ENCODE measurements at places on chromosomes 2 and 18.
A peak's percentile ranks its signal among the peaks of the same experiment; 100 is the strongest.

DNA sequence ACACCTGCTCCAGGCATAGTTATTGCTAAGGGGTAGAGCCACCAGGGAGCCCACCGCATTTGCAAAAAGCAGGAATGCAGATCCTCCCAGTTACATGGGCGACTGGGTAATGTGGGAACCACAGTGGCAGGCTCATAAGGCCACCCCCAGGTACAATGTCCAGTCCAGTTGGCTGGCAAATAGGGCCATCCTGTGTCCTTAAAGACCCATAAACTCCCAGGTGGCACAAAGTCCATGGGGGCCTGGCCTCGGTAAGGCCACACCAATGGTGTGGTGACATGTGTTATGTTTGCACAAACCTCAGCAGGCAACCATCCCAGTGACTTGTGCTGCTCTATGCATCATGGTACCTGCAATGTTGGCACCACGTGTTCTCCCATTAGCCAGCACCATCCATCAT is 283.6 kb upstream of the GYPC start:
- H3K36me3 ChIP-seq, result no peaks in the 10 kb centered on the region
- H3K4me1 ChIP-seq, result no peaks in the 10 kb centered on the region
- H3K27me3 ChIP-seq, result no peaks in the 10 kb centered on the region
- no peak overlapping the region for H3K4me3 ChIP-seq
- no peak for DNase-seq

GRCh38 chr2:201880579-201880978 is 74.2 kb downstream of the CDK15 start:
- H3K36me3 ChIP-seq, result no peaks in the 10 kb centered on the region
- no peak overlapping the region for H3K27ac ChIP-seq
- DNase-seq, result no peak
- H3K4me3 ChIP-seq, result no peak overlapping the region
- peaks cover 23% of the 10 kb centered on the region for H3K4me1 ChIP-seq
- H3K27me3 ChIP-seq, result peaks cover 66% of the 10 kb centered on the region

GRCh38 chr18:75201282-75202270 is 7.4 kb downstream of the PTGR3 start:
- no peak overlapping the region for H3K4me3 ChIP-seq
- H3K27ac ChIP-seq, result no peak overlapping the region
- peaks cover 41% of the 10 kb centered on the region for H3K36me3 ChIP-seq
- no peak for DNase-seq
- peaks cover 12% of the 10 kb centered on the region for H3K4me1 ChIP-seq
- H3K27me3 ChIP-seq, result no peaks in the 10 kb centered on the region

DNA sequence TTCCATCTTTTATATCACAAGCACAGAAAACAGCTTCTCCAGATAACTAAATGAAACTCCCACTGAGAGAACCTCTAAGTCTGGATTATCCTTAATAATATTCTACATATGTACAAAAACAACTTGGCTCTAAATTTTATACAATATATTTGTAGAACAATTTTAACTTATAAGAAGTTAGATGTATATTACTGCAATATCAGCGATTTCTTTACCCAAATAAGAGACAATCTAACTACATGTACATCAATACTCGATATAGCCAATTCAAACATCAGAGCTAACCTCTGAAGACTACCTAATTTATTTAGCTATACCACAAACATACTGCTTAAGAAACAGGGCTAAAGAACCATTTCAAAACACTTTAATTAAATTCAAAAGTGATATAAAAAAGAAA is 148.6 kb downstream of the ROCK1 start:
- no peaks in the 10 kb centered on the region for H3K27me3 ChIP-seq
- no peak overlapping the region for H3K27ac ChIP-seq
- H3K4me3 ChIP-seq, result no peak overlapping the region
- H3K36me3 ChIP-seq, result peaks cover 58% of the 10 kb centered on the region

- H3K27ac ChIP-seq, result no peak overlapping the region
- peaks cover 11% of the 10 kb centered on the region for H3K4me1 ChIP-seq
- H3K27me3 ChIP-seq, result peaks cover 30% of the 10 kb centered on the region
- H3K4me3 ChIP-seq, result no peak overlapping the region
- no peaks in the 10 kb centered on the region for H3K36me3 ChIP-seq
- DNase-seq, result no peak
Measured at GRCh38 chr2:26558271-26559043, 80.5 kb upstream of the OTOF start.

GRCh38 chr2:191885098-191885497 is 38.2 kb upstream of the CAVIN2 start:
- no peaks in the 10 kb centered on the region for H3K36me3 ChIP-seq
- H3K4me3 ChIP-seq, result no peak overlapping the region
- H3K27me3 ChIP-seq, result no peaks in the 10 kb centered on the region
- DNase-seq, result no peak
- H3K27ac ChIP-seq, result no peak overlapping the region

DNA sequence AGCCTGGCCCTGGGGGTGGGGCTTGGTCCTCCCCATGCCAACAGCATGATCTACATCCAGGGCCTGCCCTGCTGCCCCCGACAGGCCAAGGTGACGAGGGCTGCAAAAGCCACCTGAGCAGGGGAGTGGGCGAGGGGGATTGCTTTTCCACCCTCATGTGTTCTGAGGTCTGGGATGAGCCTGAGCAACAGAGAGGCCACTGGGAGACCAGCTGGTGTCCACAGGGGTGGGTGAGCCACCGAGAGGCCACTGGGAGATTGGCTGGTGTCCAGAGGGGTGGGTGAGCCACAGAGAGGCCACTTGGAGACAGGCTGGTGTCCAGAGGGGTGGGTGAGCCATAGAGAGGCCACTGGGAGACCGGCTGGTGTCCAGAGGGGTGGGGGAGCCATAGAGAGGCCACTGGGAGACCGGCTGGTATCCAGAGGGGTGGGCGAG is 147.4 kb upstream of the GPC1 start:
- no peak overlapping the region for H3K4me3 ChIP-seq
- peaks cover 8% of the 10 kb centered on the region for H3K27me3 ChIP-seq
- H3K36me3 ChIP-seq, result no peaks in the 10 kb centered on the region
- DNase-seq, result peak; percentile 0
- no peaks in the 10 kb centered on the region for H3K4me1 ChIP-seq

- H3K36me3 ChIP-seq, result peaks cover 15% of the 10 kb centered on the region
- no peak overlapping the region for H3K27ac ChIP-seq
- H3K4me1 ChIP-seq, result no peaks in the 10 kb centered on the region
Measured at GRCh38 chr2:201761101-201761500, 19.6 kb downstream of the ALS2 start.

DNA sequence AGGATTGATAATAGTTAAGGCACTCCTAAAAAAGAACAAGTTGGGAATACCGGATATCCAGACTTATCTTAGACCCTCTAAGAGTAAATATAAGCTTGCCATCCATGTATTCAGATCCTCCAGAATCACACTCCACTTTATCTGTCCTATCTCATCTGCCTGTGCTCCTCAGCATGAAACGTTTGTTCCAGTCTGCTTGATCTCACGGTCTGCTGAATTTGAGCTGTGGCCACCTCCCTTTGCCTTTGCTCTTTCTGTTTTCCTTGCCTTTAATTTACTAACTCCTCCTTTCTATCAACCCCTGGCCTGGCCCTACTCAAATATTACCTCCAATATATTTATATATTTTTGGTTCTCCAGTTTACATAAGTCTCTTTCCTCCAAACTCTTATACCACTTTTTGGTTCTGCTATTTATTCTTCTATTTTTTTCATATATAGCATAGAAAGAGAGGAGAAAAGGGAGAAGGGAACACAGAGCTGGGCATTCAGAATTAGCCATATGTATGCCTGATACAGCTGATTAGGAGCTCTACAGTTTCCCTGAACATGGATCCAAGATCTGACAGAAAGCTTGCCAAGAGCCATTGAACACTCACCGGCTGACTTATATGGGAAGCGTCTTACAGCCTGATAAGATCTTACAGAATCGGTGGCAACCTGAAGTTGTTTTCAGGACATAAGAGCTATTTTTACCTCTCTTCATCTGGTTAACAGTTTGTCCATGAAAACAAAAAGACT is 21.8 kb upstream of the DNAJC27 start:
- H3K36me3 ChIP-seq, result no peaks in the 10 kb centered on the region
- H3K27ac ChIP-seq, result no peak overlapping the region
- H3K4me3 ChIP-seq, result no peak overlapping the region
- no peak for DNase-seq

DNA sequence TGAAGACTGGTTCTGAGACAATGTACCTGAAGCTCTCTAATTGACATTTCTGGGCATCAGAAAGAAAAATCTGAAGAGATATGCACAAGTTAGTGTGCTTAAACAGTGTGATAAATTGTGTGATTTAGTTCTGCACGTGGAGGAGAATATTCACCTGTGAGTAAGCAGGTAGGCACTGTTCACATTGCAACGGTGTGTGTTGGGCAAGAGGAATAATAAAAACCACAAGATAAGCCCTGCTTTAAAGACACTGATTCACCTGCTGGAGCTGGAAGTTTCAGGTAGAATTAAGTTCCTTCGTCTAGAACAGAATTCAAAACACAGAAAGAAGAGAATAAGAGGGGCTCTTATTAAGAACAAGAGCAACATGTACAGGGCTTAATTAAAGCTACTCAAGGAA is 864.3 kb upstream of the SOX11 start:
- H3K36me3 ChIP-seq, result no peaks in the 10 kb centered on the region
- H3K4me1 ChIP-seq, result no peaks in the 10 kb centered on the region
- no peak overlapping the region for H3K27ac ChIP-seq
- DNase-seq, result no peak
- no peaks in the 10 kb centered on the region for H3K27me3 ChIP-seq

- H3K36me3 ChIP-seq, result peaks cover 45% of the 10 kb centered on the region
- DNase-seq, result no peak
- no peaks in the 10 kb centered on the region for H3K27me3 ChIP-seq
Measured at GRCh38 chr2:233156001-233156400, 95.5 kb upstream of the ATG16L1 start.

GRCh38 chr2:48787580-48787979 is 32.1 kb upstream of the LHCGR start:
- no peak for DNase-seq
- H3K27ac ChIP-seq, result no peak overlapping the region
- H3K4me1 ChIP-seq, result no peaks in the 10 kb centered on the region
- H3K27me3 ChIP-seq, result no peaks in the 10 kb centered on the region
- no peaks in the 10 kb centered on the region for H3K36me3 ChIP-seq
- no peak overlapping the region for H3K4me3 ChIP-seq

DNA sequence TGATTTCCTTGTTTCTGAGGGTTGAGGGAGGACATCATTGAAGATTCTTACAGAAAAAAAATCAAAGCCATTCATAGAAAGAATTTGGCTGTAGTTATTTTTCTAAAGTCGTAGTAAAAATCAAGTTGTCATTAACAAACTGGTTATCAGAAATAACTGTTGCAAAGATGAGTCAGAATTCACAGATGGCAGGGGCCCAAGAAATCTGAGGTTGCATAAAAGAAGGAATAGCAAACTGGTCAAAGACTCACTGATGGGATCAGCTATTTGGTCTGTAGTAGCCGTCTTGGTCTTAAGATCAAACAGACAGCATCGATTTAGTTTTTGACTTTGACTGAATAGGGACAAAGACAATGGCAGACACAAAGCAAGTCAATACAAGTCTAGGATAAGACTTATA is 334.3 kb downstream of the FIGN start:
- H3K4me3 ChIP-seq, result no peak overlapping the region
- no peaks in the 10 kb centered on the region for H3K36me3 ChIP-seq
- no peak overlapping the region for H3K27ac ChIP-seq
- no peak for DNase-seq
- H3K4me1 ChIP-seq, result no peaks in the 10 kb centered on the region

- H3K4me3 ChIP-seq, result no peak overlapping the region
- no peaks in the 10 kb centered on the region for H3K27me3 ChIP-seq
- H3K36me3 ChIP-seq, result no peaks in the 10 kb centered on the region
- no peak for DNase-seq
Measured at GRCh38 chr2:177204417-177204816, 8.2 kb upstream of the HNRNPA3 start.

GRCh38 chr2:237269138-237269875 is 144.7 kb downstream of the COL6A3 start:
- H3K4me1 ChIP-seq, result no peaks in the 10 kb centered on the region
- no peaks in the 10 kb centered on the region for H3K36me3 ChIP-seq
- peaks cover 14% of the 10 kb centered on the region for H3K27me3 ChIP-seq
- DNase-seq, result no peak
- no peak overlapping the region for H3K4me3 ChIP-seq

DNA sequence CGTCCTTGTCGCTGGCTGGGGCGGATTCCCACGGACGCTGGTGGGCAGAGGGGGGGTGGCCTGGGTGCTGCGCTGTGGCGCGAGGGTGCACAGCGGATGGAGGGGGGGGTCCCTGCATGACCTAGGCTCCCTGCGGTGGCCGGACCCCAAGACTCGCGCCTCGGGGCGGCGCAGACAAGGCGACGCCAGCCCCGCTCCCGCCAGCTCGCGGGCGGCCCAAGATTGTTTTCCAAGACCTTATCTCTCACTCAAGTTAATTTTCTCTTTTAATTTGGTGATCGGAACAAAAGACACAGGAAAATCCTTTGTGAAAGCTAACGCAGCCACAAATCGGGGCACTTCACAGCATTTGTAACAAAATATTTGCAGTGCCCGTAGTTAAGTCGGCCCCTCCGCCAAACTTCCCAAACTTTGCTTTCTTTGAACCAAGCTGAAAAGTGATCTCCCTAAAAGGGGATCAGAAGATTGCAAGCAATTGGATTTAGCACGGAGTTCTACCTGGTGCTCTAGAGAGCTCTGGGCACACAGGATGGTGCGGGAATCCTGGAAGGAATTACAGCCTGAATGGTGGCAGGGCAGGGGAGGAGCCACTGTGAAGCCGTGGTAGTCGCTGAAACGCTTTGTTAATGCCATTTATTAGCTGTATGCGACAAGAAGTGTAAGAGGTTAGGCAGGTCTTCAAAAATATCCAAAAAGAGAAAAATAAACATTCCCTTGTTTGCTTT is 4.8 kb upstream of the ID2 start:
- no peaks in the 10 kb centered on the region for H3K36me3 ChIP-seq
- no peak for DNase-seq
- 0 out of 2 replicates have a peak overlapping the region, but pooled peaks have one; percentile 20 for H3K27ac ChIP-seq
- peaks cover 40% of the 10 kb centered on the region for H3K4me1 ChIP-seq
- no peaks in the 10 kb centered on the region for H3K27me3 ChIP-seq
- H3K4me3 ChIP-seq, result no peak overlapping the region

- DNase-seq, result peak; percentile 60
- peak overlapping the region; percentile 57 for H3K4me3 ChIP-seq
- H3K27ac ChIP-seq, result peak overlapping the region; percentile 17
- no peaks in the 10 kb centered on the region for H3K36me3 ChIP-seq
- H3K4me1 ChIP-seq, result peaks cover 26% of the 10 kb centered on the region
- no peaks in the 10 kb centered on the region for H3K27me3 ChIP-seq
Measured at GRCh38 chr18:48007955-48008701, 77.7 kb upstream of the SMAD2 start.

GRCh38 chr2:79757526-79757925 is 244.7 kb downstream of the CTNNA2 start:
- H3K4me1 ChIP-seq, result no peaks in the 10 kb centered on the region
- H3K4me3 ChIP-seq, result no peak overlapping the region
- H3K27me3 ChIP-seq, result no peaks in the 10 kb centered on the region
- DNase-seq, result no peak
- H3K36me3 ChIP-seq, result no peaks in the 10 kb centered on the region
- no peak overlapping the region for H3K27ac ChIP-seq

- H3K36me3 ChIP-seq, result no peaks in the 10 kb centered on the region
- no peak overlapping the region for H3K27ac ChIP-seq
- no peak overlapping the region for H3K4me3 ChIP-seq
- H3K27me3 ChIP-seq, result no peaks in the 10 kb centered on the region
- DNase-seq, result peak; percentile 51
Measured at GRCh38 chr2:171416009-171416926, 17.5 kb downstream of the METTL8 start.

Measured in DND-41 (cell line).